ENCODE measurements at places on chromosomes 7 and 10. TPM values are rescaled to one million over a fixed set of nuclear protein-coding genes. Genes with fewer than 3 reads are reported as not detected.

Gene KAZALD1
- total RNA-seq, result 0.58 TPM

DNA sequence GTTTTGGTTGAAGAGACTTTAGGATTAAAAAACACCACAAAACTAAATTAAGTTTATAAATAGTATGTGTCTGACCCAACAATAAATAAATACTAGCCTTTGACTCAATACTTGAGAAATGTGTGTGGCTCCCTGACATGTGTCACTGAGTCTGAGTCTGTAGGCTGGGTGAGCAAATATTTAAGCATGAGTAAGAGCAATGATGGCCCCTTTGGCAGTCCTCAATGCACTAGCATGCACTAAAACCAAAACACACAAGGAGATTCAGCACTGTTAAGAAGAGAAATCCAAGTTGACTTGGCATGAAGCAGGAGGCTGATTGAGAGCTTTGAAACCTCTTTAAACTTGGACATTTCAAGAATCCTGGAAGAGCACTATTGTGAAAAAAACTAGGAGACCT is 37.1 kb downstream of the CCDC71L start:
- no peak for DNase-seq

Gene TMEM72
- not detected for total RNA-seq

DNA sequence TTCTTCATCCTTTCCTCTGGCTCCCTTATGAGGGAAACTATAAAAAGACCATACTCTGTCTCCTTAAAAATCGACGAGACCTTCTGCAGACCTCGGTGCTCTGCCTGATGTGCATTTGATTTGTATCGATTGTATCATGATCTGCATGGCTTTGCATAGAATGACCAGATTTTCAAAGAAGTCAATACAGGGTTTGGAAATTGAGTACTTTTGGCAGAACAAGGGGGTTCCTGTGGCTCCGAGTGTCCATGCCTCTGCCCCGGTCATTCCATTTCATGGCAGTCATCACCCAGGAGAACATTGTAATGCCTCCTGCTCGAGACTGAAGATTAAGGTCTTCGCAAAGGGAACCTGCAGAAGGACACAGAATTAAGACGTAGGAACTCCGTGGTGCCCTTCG is 685 bp downstream of the CASP2 start:
- DNase-seq, result no peak

GRCh38 chr7:121420976-121421375 is 24.9 kb upstream of the FAM3C start:
- DNase-seq, result no peak

GRCh38 chr10:78802431-78802830 is 266.3 kb upstream of the ZMIZ1 start:
- no peak for DNase-seq

GRCh38 chr10:81820418-81820817 is 54.6 kb upstream of the NRG3 start:
- no peak for DNase-seq

Gene PRF1
- total RNA-seq, result 32.6 TPM

Gene FOXK1
- total RNA-seq, result 26.6 TPM

DNA sequence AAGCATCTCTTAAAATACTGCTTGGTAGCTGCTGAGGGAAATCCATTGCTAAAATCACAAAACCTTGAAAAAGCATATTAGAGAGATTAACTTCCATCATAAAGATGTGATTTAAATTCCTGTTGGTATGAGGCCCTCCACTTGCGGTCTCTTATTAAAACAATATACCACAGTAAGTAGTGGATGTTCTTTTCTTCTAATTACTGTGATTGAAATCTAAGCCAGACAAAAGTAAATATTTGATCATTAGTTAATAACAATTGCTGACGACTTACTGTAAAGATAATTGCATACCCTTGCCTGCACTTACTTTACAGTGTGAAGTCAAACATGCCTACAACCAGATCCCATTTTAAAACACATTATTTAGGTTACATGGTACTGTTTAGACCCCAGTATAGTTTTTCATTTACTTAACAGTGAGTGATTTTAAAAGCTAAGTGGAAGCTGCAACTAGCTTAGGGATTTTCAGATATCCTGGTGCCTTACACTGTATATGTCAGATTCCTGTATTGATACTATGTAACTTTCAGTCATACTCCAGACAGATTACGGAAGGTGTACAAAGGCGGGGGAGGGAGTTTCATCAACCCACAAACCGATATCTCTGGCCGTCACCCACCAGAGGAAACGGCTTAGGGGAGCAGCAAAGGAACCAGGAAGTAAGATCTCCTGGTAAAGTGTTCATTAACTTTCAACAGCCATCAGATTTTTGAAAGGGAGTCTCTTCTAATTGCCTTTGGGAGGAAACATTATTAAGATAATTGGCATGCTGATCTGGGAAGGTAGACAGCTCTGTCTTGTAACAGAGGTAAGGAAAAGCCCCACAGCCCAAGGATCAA is 986 bp downstream of the NRP1 start:
- DNase-seq, result peak; percentile 56

- DNase-seq, result no peak
These were observed 37.2 kb upstream of the CDH23 start for GRCh38 chr10:71359364-71360046.

DNA sequence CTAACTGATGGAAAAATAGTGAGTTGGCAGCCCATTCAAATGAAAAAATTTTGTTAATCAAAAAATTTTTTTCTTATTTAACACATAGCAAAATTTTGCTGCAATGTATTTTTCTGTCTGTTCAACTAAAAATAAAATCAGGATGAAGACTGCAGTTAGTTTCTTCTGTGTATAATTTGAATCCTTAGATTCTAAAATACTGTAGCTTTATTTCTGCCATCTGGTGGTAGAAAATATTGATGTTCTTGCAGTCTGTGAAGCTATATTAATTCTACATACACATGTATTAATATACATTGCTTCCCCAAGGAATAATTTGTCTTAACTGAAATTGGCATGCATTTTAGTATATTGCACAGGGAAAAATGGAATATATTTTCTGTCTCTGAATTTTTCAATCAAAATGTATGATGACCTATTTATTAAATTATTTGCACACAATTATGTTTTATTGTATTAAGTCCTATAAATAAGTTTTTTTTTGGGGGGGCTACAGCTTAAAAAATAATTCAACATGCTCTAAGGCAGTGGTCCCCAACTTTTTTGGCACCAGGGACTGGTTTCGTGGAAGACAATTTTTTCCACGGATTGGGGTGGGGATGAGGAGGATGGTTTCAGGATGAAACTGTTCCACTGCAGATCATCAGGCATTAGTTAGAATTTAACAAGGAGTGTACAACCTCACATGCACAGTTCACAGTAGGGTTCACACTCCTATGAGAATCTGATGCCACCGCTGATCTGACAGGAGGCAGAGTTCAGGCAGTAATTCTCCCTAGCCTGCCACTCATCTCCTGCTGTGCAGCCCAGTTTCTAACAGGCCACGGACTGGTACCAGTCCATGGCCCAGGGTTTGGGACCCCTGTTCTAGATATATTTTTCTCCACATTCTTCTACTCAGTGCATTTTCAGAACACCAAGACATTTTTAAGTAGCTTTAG is 119.4 kb downstream of the GNAT3 start:
- no peak for DNase-seq

GRCh38 chr10:132001238-132001972 is 19.7 kb upstream of the BNIP3 start:
- DNase-seq, result peak; percentile 25

DNA sequence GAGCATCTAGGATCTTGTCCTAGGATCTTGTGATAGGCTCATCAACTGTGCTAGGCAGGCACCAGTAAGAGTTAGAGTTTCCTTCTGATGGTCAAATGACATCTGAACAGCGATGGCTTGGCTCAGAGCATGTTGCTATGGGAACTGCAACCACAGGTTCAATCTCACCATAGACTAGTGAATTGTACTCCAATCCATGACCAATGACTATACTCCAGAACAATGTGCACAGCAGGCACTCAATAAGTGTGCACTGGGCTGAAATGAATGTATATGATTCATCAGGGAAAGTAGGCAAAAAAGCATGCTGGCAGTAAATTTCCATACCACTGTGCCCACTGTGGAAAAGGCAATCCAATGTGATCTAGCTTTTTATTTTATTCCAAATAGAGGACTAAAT is 163.6 kb upstream of the HPS1 start:
- no peak for DNase-seq

DNA sequence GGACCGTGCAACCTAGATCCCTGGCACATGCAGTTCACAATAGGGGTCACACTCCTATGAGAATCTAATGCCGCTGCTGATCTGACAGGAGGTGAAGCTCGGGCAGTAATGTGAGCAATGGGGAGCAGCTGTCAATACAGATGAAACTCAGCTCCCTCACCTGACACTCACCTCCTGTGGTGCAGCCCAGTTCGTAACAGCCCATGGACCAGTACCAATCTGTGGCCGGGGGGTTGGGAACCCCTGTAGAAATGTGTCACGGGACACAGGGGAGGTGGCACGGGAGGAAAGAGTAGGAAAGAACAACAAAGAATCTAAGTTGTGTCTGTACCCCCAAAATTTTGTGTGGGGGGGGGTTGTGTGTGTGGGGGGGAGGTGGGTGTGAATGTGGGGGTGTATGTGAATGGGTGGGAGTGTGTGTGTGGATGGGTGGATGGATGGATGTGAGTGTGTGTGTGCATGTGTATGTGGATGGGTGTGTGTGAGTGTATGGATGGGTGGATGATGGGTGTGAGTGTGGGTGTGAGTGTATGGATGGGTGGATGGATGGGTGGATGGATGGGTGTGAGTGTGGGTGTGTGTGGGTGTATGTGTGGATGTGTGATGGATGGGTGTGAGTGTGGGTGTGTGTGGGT is 33.1 kb downstream of the SFMBT2 start:
- peak; percentile 12 for DNase-seq

DNA sequence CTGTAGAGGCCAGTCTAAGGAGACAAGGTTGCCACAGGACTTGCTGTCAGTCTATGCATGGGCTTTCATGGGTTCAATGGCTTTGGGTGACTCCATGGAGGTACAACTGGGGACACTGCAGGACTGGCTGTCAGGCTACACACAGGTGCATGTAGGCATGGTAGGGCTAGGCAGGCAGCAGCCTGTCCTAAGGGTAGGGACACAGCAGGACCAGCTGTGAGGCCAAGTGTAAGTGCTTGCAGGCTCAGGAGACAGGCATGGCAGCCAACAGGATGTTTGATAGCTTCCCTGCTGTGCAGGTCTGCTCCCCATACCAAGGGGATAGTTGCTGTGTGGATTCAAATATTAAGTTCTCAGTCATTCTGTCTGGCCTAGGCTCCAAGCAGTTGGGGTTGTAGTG is 181.0 kb upstream of the NPY start:
- no peak for DNase-seq

Gene CEP55
- total RNA-seq, result 88.0 TPM

Gene DENND2A
- not detected for total RNA-seq

Gene HKDC1
- total RNA-seq, result 0.67 TPM

GRCh38 chr7:127594490-127594889 is 954 bp downstream of the FSCN3 start:
- DNase-seq, result no peak

DNA sequence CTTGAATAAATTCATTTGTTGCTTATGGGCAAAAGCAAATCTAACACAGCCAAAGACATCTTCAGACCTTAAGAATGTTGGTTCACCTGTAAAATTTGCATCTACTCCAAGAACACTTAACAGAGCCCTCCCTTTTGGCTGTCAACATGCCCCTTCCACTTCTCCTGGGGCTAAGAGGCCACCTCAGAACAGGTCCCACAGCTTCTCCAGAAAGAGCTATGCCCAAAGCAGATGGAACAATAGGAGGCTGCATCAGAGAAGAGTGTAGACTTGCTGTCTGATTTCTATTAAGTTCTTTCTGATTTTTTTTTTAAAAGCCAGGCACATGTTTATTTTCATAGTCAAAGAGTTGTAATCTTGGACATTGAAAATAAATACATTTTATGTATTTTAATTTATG is 26.1 kb upstream of the TRIL start:
- DNase-seq, result no peak

DNA sequence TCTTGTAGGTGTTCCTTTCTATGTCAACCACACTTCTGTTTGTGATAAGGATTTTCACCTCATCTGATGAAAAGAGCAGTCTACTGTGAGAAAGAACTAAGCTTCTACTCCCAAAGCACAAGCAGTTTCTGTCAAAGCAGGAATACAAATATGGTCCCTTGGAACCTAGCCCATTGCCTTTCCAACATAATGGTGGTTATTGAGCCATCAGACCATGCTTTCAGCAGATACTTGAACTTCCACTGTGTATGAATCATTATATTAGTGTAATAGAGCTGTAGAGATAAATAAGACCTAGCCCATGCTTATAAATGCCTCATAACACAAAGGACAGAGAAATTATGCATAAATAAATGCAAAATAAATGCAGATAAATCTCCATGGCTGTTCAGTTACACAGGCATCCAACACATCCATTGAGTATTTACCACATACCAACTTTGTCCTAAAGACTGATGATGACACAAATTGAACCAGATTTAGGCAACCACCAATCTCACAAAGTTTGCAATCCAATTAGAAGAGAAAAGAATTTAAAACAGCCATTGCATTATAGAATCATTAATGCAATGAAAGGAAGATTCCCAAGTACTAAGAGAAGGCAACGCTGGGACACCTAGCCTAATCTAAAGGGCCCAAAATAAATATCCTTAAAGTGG is 729.4 kb upstream of the C7orf33 start:
- DNase-seq, result no peak

DNA sequence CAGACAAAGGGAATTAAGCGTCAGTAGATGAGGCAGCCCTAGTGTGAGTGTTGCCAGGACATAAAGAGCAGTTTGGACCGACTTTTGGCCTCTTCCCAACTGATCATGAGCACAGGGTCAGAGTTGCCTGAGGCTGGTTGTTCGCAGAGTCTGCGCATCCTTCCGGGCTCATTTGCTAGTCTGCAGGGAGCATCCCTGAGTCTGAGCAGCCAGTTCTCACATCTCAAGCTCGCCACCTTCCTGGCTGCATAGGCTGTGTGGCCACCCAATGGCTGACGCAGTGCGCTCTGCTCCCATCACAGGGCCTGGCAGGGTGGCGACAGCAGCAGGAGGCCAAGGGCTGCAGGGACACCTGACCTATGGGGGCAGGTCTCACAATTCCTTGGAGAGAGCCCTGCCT is 5.0 kb downstream of the GAD2 start:
- DNase-seq, result no peak

Data from activated CD4-positive, alpha-beta memory T cell treated with anti-CD3 and anti-CD28 coated beads for 36 hours (primary cell).